ENCODE measurements at places on chromosomes 1 and 21.
A peak's percentile ranks its signal among the peaks of the same experiment; 100 is the strongest.

DNA sequence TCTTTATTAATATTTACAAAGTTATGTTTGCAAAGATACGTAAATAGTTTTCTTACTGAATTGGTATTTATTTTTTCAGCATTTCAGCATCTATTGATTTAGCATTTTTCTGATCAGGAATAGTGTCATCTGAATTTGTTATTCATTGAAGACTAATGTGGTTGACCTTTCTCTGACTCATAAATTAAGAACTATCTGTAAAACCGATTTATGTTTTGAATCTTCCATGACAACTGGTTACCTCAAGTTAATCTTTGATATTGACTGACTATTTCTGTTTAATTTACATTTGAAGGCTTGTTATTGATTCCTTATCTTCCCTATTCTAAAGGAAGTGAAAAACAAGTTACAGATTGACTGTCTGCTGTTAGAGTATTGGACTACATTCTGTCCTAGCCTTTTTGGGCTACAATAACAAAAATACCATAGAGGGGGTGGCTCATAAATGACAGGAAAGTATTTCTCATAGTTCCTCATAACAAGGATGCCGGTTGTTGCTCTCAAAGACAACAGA, 1131.4 kb downstream of the PLA2G4A start:
- DNase-seq: no peak

GRCh38 chr1:24898152-24898908, 31.7 kb downstream of the RUNX3 start:
- peak; percentile 49 for DNase-seq

DNA sequence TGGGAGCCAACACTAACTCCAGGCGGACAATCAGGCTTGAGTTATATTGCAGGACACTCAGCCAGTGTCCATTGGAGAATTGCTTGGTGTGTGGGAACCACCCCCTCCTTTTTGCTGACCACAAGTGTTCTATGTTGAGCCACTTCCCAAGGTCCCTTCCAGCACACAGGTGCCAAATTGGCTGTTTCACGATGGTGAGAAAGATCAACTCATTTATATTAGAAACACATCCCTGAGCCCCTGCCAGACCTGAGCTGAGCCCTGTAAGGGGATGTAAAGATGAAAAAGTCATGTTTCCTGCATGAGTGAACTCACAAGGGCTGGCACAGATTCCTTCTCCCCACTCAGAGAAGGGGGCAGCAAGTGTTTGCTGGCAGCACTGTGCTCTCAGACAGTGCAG, 96.5 kb downstream of the KCNN3 start:
- no peak for DNase-seq

GRCh38 chr1:10530281-10530740, 55.6 kb downstream of the PEX14 start:
- peak; percentile 83 for DNase-seq

- DNase-seq: peak; percentile 85
These were observed 159.2 kb downstream of the RUNX1 start for GRCh38 chr21:34889676-34890469.

- no peak for DNase-seq
These were observed 21.3 kb downstream of the MX1 start for GRCh38 chr21:41447356-41447755.
